ENCODE measurements at places on chromosomes 7 and 10.
A peak's percentile ranks its signal among the peaks of the same experiment; 100 is the strongest.

DNA sequence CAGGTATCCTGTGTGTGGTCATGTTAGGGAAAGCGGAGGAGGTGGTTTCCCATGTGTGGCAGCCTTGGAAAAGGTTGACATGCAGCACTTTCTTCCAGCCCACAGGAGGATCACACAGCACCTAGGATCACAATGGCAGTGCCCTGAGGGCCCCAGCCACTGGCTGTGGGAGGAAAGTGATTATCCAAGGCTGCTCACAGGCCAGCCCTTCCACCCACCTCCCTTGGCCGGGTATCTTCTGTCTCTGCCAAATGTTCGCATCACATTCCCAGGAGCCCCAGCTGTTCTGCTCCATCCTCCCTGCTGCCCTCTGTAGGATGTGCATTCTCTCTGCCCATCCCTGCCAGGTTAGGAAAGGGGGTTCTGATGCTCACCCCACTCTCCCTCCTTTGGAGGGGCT, 2.5 kb upstream of the MLXIPL start:
- DNase-seq = no peak

GRCh38 chr7:65812281-65812680, 60.6 kb upstream of the VKORC1L1 start:
- DNase-seq = no peak

DNA sequence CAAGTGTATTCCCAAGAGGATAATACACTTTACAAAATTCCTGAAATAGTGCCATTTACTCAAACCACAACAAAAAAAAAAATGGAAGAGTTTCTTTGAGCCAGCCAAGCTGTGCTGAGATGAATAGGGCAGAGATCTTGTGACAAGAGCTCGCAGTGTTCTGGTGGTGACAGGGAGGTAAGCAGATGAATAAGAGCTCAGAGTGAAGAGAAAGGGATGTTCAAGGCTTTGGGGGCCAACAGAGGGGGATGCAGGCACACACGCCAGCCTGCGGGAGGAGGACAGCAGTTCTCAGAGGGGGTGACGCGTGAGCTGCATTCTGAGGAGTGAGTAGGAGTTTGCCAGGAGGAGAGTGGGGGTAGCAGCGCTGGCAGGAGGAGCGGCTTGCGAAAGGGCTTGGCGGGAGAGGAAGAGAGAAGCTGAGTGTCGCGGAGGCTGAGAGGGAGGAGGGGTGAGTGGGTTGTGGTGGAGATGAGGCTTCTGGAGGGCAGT, 194.4 kb upstream of the IMMP2L start:
- DNase-seq = no peak

GRCh38 chr10:104309980-104310978, 28.0 kb downstream of the ITPRIP start:
- DNase-seq = no peak

DNA sequence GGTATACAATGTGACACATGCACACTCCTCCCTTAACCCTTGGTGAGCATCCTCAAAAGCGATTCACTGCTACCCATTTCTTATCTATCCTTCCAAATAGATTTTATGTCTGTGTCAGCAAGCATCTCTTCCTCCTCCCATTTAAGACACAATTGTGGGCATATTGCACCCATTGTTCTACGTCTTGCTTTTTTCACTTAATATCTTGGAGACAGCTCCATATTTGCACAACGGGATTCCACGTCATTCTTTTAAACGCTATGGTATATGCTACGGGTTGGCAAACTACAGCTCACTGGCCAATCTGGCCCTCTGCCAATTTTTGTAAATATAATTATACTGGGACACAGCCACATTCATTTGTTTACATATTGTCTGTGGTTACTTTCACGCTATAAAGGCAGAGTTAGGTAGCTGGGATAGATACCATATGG, 88.6 kb downstream of the RNF216 start:
- DNase-seq = peak; percentile 66

GRCh38 chr10:58282615-58283014, 13.7 kb downstream of the CISD1 start:
- DNase-seq = no peak

GRCh38 chr10:124117511-124117785, 24.1 kb upstream of the CHST15 start:
- no peak for DNase-seq

DNA sequence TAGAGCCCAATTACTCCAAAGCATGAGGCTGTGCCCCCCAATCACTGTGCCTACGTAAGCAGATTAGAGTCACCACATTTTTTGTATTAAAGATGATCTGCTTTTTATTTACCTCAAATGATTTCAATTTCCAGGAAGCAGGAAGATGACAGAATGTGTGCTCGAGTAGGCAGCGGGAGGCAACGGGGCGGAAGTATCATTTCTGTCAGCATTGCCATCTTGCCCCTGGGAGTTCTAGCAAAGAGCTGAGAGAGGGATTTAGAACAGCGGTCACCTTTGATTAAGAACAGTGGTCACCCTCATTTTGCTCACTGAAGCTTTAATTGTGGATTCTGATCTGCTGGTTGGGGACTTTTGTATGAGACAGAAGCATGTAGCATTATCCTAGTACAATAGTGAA, 117.1 kb upstream of the FAM13C start:
- DNase-seq = no peak

DNA sequence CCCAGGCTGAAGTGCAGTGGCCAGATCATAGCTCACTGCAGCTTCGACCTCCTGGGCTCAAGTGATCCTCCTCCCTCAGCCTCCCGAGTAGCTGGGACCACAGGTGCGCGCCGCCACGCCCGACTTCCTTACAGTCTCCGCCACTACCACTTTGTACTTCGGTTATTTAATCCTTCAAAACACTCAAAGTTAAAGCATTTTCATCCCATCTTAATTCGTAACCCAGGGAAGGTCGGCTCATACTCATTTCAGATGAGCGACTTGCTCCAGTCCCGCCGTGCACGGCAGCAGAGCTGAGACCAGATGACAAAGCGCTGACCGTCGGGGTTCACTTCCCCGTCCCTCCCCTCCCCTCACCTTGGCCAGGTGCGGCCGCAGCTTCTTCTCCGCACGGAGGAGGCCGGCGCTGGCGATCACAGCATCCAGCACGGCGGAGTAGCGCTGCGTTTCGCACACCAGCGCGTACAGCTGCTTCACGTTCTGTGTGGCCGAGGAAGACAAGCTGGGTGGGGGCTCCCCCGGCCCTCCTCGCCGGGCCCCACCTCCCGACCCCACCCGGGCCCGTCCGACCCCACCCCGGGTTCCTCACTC, 457 bp downstream of the NSUN5 start:
- DNase-seq = no peak

- DNase-seq = no peak
These were observed 206.3 kb upstream of the FZD8 start for GRCh38 chr10:35848412-35848811.

- DNase-seq = no peak
These were observed 62.0 kb upstream of the AKR1E2 start for GRCh38 chr10:4763960-4764428.

DNA sequence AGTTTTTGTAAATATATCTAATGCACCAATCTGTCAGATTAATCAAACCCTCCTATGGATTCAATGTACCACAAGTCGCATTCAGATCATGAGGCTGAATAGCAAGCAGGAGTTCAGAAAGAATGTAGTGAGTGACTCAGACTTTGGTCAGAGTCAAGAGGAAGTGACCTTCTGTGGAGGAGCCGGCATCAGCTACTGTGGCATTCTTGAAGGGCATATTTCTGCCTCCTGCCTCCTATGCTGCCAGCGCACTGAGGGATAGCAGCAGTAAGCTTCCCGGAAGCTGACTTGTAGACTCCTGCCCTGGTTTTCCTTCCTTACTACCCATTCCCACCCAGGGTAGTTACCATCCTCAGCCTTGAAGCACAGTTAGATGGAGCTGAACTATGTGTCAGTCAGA, 867.5 kb downstream of the NRG3 start:
- DNase-seq = no peak

- no peak for DNase-seq
These were observed 159.7 kb downstream of the USP6NL start for GRCh38 chr10:11451640-11452260.

DNA sequence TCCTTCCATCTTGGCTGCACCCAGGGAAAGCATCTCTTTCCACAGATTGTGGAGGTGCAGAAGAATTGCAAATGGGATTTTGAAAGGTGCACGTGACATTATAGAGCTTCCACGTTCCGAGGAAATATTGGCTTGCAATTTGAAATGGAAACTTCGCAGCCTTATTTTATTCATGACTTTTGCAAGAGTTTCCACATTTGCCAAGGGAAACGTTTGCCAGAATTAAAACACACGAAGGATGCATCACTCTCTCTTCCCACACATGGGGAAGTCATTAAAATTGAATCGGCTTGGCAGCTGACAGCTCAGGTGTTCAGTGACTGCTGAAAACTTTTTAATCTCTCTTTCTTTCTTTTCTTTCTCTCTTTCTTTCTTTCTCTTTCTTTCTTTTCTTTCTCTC, 475.4 kb upstream of the IGFBP3 start:
- no peak for DNase-seq

DNA sequence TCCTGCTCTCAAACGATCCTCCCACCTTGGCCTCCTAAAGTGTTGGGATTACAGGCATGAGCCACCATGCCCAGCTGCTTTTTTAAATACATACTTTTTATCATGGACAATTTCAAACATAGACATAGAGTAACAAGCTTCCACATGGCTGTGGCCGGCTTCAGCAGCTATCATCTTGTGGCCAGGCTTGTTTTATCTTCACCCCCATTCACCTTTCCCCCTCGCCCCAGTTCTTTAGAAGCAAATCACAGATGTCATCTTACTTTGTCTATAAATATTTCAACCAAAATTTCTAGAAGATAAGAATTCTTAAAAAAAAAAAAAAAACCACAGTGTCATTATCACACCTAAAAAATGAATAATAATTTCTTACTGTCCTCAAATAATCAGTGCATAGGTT, 5.9 kb downstream of the FOXK1 start:
- DNase-seq = no peak

- DNase-seq = no peak
These were observed 7.2 kb downstream of the UPP1 start for GRCh38 chr7:48096273-48096672.

GRCh38 chr10:86964061-86964846, 4.0 kb upstream of the ADIRF start:
- DNase-seq = no peak

DNA sequence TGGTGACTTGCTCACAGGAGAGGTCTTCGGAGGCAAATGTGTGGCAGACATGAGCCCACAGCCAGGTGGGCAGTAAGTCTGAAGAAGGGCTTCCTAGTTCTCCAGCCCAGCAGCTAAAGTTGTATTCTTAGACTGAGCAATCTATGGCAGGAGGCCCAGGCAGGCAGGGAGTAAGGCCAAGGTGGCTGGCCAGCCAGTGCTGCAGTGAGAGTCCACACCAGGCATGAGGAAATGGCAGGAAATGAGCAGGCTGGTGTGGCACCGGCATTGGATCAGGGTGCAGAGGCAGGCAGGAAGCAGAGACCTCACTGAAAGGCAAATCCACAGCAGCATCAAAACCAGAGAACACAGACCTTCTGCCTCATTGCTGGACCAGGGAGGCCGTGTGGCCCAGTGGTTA, 84.6 kb upstream of the PDE1C start:
- DNase-seq = no peak

DNA sequence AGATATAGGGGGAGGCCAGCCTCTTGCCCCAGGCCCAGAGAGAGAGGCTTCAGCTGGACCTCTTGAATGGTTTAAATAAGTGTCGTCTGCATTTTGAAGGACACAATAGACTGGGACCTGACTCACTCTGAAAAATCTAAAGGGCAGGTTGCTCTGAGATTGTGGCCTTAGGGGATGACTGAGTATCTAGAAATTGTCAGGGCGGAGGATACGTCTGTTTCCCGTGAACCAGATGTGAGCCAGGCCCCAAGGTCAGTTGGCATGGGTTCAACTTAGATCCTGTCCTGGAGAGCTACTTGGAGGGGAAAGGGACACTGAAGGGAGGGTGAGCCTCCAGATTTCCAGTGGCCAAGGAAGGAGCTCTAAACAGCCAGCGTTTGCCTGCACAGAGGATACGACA, 110.2 kb downstream of the CHN2 start:
- peak; percentile 12 for DNase-seq

- DNase-seq = no peak
These were observed 32.8 kb downstream of the DNAJB12 start for GRCh38 chr10:72322030-72322279.

DNA sequence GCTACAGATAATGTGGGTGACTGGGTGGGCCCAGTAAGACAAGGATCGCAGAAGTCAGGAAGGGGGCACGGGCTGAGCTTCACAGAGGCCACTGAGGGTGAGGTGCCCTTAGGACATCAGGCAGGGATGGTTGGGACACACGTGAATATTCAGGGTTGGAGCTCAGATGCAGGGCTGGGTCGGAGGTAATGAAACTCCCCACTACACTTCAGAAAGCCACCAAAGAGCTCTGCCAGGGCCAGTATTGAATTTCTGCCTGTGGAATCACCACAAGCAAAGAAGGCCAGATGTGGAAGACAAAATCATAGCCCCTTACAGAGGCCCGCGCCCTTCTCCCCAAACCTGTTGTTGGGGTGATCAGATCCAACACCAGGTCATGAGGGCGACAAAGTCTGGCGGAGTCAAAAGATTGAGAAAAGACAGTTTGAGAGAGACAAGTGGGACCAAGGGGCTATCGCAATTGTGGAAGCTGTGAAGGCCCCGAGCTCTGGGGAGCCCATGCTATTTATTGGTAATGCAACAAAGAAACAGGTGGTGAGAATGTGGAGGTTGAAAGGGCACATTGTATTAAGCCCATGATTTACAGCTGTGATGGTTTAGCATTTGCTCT, 42.4 kb downstream of the STRA8 start:
- DNase-seq = no peak

- peak; percentile 3 for DNase-seq
These were observed 63.5 kb downstream of the ZNF365 start for GRCh38 chr10:62437696-62438095.

DNA sequence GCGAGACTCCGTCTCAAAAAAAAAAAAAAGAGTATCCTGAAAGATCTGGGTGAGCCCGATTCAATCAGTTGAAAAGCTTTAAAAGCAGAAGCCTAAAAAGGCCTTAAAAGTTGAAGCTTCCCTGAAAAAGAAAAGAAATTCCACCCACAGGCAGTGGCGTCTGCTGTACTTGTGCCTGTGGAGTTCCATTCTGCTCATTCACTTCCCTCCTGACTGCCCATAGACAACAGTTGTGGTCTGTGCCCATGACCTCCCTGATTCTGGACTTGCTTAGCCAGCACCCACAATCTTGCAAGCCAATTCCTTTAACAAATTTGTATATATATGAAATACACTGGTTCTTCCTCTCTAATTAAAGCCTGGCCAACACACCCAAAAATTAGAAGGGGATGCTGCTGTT, 141.7 kb downstream of the DLG5 start:
- no peak for DNase-seq

DNA sequence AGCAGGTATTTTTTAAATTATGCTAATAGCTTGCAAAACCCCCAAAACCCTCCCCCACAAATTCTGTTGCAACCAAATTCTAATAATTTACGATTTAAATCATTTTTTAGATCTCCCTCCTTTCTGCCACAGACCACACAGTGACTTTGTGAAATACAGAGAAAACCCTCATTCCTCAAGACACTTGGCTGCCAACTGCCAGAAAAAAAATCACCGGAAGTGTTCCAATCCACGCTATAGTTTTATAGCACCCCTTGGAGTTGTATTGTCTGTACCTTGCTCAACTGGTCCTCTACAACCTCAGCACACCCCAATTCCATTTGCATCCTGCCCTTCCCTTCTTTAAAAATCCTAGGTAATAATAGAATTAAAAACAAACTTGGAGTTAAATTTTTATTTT, 560.1 kb downstream of the PARD3 start:
- no peak for DNase-seq
